ENCODE measurements at places on chromosomes 2 and 18.

DNA sequence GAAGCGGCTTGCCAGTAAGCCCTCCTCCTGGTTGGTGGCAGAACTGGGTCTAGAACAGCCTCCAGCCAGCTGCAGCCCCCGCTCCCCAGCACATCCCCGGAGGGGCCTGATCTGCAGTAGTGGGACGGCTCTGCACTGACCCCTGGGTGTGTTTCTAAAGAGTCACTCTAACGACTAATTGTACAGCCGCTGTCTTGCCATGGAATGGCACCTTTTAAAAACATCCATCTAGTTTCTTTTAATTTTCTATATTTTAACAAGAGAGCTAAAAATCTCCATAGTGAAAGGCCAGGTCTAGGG is 82.0 kb downstream of the MTCL1 start:
- no peak for DNase-seq

DNA sequence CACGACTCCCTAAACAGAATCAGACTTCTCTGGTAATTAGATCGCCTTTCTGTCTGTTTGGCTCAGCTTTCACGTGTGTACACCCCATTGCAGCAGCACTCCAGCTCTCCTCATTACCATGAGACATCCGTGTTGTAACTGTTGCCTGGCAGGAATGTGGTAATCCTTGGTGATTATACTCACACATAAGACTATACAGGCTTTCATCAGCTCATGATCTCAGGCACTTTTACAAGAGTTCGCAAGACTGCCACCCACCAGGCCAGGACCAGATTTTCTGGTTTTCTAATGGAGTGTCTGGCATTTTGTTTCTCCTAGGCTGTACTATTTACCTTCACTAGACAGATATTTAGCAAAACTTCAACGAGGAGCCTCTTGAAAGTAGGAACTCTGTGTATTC is 50.2 kb downstream of the ACVR1 start:
- DNase-seq: no peak

- peak; percentile 23 for DNase-seq
These were observed 123.3 kb downstream of the CTIF start for GRCh38 chr18:48662011-48662661.

DNA sequence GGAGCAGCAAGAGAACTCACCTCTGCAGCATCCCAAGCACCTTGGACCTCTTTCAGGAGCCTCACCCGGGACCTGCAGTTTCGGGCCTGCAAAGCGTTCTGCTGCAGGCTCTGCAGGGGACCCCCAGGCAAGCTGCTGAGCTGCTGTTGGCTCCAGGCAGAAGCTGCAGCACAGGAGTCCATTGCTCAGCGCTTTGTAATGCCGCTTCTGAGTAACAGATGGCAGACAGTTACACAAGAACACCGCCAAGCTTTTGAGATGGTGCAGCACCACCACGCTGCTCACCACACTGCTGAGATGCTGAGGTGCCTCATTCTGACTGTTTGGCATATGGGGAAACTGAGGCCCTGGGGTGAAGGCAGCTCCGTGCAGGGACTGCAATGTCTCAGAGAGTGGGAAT is 1.9 kb upstream of the GALNT14 start:
- DNase-seq: no peak

DNA sequence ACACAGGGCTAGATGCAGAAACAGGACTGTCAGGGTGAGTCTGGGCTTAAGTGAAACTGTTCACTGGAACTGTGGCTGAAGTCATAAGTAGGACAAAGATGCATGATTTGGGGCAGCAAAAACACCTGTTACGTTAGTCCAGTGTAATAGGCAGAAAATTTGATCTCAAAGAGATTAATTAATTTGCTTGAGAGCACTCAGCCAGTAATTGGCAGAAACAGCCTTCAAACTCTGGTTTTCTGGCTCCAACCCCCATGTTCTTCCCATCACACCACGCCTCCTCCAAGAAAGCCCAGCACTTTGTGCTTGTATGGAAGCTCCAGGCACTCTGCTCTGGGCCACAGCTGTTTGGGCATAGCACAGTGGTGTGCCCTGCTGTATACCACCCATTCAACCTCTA is 54.0 kb downstream of the CNTNAP5 start:
- no peak for DNase-seq

- DNase-seq: peak; percentile 75
These were observed 648.0 kb downstream of the SLC4A3 start for GRCh38 chr2:220275454-220275853.

- no peak for DNase-seq
These were observed 130.2 kb downstream of the EXOC6B start for GRCh38 chr2:72695676-72696075.

DNA sequence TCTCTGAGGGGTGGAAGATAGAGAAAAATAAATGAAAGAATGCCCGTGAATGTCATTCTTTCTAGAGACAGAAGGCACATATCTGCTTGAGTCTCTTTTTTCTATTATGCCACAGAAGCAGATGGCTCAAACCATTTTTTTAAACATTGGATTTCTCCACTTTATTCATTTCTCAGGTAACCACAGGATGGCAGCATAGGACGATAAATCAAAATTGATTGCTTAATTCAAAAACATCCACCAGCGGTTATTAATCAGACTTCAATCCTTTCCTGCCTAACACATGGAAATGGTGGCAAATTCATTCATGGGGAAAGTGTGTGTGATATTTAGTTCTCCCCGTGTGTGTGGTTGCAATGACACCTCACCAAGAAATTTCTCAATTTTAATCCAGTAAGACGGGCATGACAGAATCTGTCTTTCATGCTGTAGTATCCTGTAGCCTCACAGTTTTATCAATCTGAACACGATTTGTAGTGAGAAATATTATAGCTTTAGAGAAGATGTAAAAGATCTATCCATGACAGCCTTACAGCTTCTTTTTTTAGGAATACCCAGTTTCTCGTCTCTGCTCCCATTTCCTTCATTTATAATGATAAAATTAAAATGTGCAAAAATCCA is 72.2 kb downstream of the DSC3 start:
- DNase-seq: peak; percentile 7

DNA sequence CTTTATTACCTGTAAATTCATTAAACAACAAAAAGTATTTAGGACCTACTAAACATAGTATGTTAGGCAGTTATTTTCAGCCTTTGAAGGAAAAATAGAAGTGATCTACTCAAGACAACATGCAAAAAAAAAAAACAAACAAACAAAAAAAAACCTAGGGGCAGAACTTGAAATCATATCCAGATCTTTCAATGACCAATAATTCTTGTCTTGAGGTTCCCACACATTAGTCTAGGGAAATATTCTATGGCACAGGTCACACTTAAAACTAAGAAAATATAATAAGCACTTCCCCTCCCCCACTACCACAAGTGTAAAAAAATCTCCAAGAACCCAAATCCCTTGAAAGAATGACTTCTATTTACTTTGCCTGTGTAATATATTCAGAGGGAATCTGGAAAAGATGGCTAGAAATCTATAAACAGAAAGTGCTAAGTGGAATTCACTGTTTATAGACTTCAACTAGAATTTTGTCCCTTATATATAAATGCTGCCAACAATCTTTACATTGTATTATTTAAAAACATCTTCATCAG is 3.5 kb downstream of the PELI1 start:
- DNase-seq: no peak

DNA sequence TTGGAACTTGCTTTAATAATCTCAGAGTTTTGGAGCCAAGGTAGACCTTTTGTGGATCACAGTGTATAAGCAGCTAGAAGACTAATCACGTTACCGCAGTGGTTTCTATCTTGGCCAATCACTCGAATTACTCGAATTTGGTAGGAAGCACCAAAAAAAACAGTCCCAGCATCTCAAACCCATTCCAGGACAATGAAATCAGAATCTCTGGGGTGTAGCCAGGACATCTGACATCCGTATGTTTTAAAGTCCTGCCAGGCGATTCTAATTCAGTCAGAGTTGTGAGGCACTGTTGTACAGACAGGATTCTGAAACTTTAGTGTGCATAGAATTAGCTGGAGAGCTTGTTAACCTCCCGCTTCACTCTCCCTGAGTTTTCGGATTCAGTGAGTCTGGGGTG is 30.8 kb downstream of the GRHL1 start:
- no peak for DNase-seq

DNA sequence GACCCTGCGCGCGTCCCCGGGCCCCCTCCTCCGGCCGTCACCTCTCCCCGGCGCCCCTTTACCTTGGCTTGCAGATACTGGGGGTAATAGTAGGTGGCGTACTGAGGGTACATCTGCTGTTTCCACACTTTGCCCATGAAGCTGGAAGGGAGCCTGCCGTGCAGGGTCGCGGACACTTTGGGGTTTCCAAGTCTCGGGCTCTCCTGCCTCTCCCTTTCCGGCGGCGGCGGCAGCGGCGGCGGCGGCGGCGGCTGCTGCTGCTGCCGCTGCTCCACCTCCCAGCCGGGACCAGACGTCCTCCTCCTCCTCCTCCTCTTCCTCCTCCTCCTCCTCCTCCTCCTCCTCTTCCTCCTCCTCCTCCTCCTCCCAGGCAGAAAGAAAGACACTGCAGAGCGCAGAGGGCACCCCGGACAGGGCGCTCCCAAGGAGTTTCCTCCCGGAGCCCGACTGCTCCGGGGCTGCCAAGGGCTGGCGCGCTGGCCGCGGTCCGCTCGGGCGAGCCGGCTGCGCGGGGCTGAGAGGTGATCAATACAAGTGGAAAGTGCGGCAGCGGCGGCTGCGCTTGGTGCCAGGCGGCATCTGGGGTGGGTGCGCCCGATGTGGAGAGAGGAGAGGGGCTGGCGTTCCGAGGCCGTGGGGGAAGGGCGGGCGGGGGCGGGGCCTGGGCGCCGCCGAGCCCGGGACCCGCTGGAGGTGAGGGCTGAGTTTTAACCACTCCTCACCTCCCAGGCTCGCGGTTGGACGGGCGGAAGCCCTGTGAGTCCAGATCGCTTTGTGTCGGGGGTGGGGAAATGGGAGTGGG is at the start of gene RBMS1:
TSS of gene RBMS1 (minus strand) at position 581 of the 802 bp plus-strand sequence. CDS start at position 137, 444 bp downstream.
- DNase-seq: peak; percentile 52

GRCh38 chr2:11118761-11119160 is 36.5 kb upstream of the SLC66A3 start:
- DNase-seq: no peak

DNA sequence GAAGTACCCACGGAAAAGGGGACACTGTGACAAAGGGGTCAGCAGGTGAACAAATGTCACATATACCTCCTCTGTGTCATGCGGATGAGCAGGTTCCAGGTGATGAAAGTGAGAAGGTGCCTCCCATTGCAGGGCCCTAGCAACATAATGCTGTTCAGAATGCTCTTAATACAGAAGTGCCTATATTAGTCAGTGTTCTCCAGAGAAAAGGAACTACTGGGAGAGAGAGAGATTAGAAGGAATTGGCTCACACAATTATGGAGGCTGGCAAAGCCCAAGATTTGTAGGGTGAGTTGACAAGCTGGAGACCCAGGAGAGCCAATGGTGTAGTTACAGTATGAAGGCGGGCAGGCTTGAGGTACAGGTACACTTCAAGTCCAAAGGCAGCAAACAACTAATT is 98.1 kb upstream of the CDC42EP3 start:
- DNase-seq: no peak

DNA sequence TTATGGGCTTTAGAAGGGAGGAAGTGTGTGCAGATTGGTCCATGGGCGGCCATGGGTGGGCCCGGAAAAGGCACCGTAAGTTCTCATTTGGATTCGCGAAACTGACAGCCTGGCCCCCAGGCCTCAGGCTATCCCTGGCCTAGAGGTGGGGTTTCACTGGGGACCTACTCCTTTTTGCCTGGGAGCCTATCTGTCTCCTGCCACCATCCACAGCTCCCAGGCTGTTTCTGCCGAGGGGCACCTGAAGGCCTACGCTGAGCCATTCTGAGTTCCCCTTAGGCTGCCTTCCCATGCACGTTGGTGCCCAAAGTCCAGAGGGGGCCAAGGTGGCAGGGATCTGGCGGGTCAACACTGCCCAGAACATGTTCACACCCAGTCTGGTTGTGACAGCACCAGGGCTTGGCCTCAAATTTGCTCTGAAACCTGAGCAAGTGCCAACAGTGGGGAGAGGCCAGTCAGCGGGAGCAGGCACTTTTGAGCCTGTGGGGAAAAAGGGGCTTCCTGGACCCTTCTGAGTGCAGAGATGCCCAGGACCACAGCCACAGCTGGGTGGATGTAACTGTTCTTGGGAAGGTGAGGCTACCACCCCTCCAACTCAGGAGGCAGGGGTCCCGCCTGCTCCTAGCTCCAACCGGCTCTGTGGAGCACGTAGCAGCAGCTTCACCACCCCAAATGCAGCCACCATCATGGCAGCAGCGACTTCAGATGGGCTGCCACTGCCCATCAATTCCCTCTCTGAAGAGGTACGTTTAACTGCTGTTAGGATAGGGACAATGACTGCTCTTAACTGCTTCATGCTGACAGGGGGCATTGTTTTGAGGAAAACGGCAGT is 73.6 kb upstream of the ZNF804A start:
- no peak for DNase-seq

GRCh38 chr2:214088536-214088935 is 322.3 kb upstream of the VWC2L start:
- no peak for DNase-seq

- no peak for DNase-seq
These were observed 6.8 kb downstream of the DNAJB2 start for GRCh38 chr2:219285894-219286425.

- DNase-seq: no peak
These were observed 300.4 kb downstream of the KCNS3 start for GRCh38 chr2:18178736-18179349.

- no peak for DNase-seq
These were observed 134.2 kb downstream of the GLI2 start for GRCh38 chr2:120869730-120870466.

DNA sequence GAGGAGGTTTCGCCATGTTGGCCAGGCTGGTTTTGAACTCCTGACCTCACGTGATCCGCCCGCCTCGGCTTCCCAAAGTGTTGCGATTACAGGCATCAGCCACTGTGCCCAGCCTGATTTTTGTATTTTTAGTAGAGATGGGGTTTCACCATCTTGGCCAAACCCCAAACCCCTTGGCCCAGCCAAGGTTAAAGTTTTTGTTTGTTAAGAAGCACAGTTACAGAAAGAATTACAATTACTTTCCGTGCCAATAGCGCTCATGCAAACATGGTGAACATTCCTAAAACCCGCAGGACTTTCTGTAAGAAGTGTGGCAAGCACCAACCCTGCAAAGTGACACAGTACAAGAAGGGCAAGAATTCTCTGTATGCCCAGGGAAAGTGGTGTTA is 26.1 kb downstream of the ITSN2 start:
- no peak for DNase-seq

DNA sequence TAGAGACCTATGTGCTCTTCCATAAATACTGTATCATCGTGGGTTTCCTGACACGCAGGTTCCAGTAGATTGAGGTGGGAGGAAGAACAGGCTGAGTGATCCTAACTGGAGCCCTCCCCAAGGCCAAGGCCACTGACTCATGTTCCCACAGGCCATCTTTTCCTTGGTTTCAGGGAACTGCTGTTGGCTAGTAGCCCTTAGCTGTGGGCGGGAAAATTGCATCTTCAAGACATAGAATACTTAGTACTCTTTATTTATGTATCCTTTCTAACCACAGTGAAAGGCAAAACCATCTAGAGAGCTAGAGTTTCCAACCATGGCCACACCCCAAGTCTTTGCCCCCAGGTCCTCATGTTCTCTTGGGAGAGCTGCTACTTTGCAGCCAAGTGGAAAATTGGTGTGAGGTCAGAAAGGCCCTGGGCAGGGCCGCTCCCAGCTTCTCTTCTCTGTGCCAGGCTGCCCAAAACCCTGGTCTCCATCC is 55.9 kb downstream of the COPS8 start:
- peak; percentile 33 for DNase-seq

All from NCI-H226 (cell line).